ENCODE measurements at places on chromosomes 1 and 21. TPM values are rescaled to one million over a fixed set of nuclear protein-coding genes. Genes with fewer than 3 reads are reported as not detected.

The TIE1 gene
- 8.5 TPM for total RNA-seq

The LENEP gene
- not detected for total RNA-seq

The BTG2 gene
- 2.8 TPM for total RNA-seq

The DYNLT5 gene
- 0.28 TPM for total RNA-seq

The OLFML3 gene
- total RNA-seq = 3.7 TPM

The RPAP2 gene
- 10.5 TPM for total RNA-seq

The GBP4 gene
- 5.3 TPM for total RNA-seq

The CLCA4 gene
- total RNA-seq = not detected

The NECTIN4 gene
- not detected for total RNA-seq

The ARHGEF19 gene
- total RNA-seq = 1.9 TPM

The CRYBG2 gene
- 0.18 TPM for total RNA-seq

The LMO4 gene
- total RNA-seq = 17.7 TPM

The IL24 gene
- total RNA-seq = not detected

The ODF2L gene
- 3.1 TPM for total RNA-seq

The MATN1 gene
- total RNA-seq = not detected

The HES3 gene
- total RNA-seq = not detected

The ANGPTL3 gene
- total RNA-seq = 220 TPM

The TMEM125 gene
- total RNA-seq = 0.45 TPM

The MPL gene
- total RNA-seq = 0.15 TPM

The IL10 gene
- total RNA-seq = 0.18 TPM

The PPM1J gene
- 0.33 TPM for total RNA-seq

The ANKRD65 gene
- total RNA-seq = 1.0 TPM

The OR2T3 gene
- not detected for total RNA-seq

The TCHH gene
- 0.08 TPM for total RNA-seq

The TRIM45 gene
- total RNA-seq = 0.73 TPM

The SLC1A7 gene
- total RNA-seq = 0.35 TPM

The CELF3 gene
- not detected for total RNA-seq

The DDX20 gene
- total RNA-seq = 3.2 TPM

The IL20 gene
- total RNA-seq = not detected

The VPS72 gene
- 14.4 TPM for total RNA-seq

The KANK4 gene
- total RNA-seq = 2.4 TPM
